ENCODE measurements at places on chromosomes 11 and 22.

- peak; percentile 24 for DNase-seq
These were observed 7.5 kb upstream of the WBP2NL start for GRCh38 chr22:41991111-41991510.

DNA sequence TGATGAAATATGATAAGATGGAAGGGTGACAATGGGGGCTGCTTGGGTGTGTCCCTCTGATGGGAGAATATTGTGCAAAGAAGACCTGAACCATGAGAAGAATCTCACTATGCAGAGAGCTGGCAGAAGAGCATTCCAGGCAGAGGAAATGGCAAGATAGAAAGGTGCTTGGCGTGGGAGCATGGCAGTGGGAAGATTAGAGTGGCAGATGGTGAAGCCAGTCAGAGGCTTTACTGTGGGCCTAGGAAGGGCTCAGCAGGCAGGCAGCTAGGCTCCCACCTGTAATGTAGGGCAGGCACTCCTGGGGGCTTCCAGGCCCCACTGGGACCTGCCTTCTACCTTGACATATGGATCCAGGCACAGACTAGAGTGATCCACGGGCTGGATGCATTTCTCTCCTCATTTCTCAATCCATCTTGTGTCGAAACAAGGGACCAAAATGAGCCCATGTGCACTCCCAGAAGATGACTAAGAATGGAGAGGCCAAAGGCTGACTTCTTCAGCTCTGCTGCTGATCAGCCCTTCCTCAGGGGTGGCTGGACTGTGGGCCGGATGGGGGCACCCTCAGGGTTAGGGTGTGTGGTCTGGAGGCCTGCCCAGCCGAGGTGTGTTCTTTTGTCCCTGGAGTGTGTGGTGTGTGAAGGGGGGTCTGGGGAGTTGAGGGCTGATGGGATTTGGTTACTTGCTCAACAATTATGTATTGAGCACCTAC lies 88.3 kb downstream of the TSPAN18 start:
- DNase-seq = no peak

DNA sequence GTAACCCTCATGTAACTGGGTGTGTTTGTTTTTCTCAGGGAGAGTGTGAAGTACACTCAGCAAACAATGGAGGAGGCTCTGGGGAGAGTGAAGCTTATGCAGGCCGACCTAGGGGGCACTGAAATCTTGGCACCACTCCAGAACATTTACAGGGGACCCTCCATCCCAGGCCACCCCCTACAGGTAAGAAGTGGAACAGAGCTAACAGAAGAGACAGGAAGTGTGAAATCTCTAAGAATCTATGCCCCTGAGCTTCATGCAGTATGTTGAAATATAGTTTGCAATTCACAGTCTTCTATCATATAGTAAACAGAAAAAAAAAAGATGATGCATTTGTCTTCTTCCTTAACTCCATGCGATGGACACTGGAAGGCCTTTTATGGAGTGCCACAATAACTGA lies 8.4 kb downstream of the VWA5A start:
- DNase-seq = peak; percentile 57

GRCh38 chr22:29734406-29734805 lies 14.6 kb downstream of the CABP7 start:
- no peak for DNase-seq

DNA sequence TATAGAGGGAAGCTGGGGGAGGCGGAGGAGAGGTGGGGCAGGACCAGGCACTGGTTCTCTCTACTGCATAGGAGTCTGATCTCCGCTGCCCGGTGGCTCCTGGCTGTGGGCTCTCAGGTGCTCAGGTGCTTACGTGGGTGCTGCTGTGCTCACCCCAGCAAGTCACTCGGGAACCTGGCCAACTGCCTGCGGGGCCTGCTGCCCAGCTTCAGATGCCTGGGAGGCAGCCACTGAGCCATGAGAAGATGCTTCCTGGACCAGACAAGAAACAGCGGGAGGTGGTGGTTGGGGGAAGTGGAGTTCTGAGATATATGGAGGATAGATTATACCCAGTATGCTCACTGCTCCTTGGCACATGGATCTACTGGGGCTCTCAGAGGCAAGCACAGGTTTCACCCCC lies 1303.4 kb downstream of the TBC1D22A start:
- no peak for DNase-seq

DNA sequence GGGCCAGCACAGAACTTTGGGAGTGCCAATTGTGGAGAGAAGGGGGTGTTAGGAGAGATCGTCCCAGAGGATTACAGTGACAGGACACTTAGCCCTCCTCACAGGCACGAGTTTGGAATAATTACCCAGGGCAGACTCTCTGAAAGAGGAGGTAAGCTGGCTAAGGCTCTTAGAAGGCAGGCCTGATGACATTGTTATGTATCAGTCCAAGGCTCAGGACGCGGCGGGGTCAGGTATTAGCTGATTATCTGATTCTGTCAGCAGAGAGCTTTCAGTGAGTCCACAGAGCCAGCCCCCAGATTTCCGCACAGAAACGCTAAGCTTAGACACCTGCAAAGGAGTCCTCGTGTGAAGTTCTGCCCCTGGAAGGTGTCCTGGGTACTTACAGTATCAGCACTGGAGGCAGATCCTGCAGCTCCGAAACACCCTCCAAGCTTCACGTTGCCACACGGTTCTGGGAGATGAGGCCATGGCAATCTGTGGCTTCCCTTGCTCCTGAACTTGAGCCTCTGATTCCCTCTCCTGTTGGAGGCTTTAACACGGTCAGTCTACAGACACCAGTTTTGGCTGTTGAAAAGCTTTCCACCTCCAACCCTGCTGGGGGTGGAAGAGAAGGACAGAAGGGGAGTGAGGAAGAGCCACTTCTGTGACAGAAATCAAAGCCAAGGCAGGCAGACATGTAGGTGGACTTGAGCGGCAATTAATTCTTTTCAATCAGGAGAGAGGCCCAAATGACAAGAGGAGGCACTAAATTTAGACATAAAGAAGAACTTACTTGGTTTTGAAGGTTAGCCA lies 123.6 kb upstream of the CADM1 start:
- DNase-seq = no peak

GRCh38 chr11:1121331-1121812 lies 36.4 kb upstream of the MUC5AC start:
- peak; percentile 22 for DNase-seq

GRCh38 chr22:35070451-35071093 lies 4.6 kb downstream of the ISX start:
- DNase-seq = no peak

DNA sequence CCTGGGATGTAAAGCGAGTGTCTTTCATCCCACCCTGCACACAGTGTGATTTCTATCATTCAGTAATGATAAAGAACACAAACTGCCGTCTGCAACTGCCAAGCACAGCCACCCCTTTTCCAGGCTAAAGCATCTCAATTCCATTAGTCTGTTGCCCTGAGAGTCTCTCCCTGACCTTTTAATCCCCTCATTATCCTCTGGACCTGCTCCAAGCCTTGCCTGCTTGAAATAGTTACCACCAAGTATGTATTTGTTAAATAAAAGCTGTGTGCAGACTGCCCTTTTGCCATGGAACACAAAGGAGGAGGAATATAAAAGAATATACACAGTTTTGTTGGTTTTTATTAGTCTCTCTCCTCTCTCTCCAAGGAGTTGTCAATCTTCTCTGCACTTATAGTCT lies 13.0 kb downstream of the GRAP2 start:
- DNase-seq = no peak

- no peak for DNase-seq
These were observed 77.6 kb downstream of the MPPED2 start for GRCh38 chr11:30508594-30508993.

- DNase-seq = no peak
These were observed 89.9 kb downstream of the PPP6R3 start for GRCh38 chr11:68550485-68550817.

- no peak for DNase-seq
These were observed 1862.9 kb upstream of the RAG2 start for GRCh38 chr11:38460896-38461295.

DNA sequence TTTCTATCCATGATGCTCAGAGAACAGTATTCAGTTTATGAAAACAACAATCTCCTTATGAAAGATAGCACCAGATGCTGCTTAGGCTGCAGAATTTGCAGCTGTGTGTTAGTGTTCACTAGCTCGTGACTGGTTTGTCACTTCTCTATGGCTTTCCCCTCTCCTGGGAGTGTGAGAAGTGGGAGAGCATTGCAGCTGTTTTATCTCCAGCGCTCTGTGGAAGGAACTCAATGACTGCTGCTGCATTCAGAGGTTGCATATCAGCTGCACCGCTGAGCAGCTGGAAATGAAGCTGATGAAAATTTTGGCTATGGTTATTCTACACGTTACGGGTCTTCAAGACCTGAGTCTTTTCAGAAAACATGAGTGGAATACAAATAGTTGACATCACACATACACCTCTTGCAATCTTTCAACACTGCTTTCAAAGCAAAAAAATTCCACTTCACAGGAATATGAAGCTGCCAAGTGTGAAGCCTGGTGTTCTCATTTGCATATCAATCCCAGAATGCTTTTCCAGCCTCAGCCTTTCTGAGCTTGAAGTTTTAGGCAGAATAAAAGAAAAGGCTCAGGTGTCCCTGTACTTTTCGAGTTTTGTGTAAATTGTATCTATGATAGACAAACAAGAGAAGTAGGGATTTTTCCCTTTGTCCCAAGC lies 149.3 kb upstream of the DDI1 start:
- no peak for DNase-seq

DNA sequence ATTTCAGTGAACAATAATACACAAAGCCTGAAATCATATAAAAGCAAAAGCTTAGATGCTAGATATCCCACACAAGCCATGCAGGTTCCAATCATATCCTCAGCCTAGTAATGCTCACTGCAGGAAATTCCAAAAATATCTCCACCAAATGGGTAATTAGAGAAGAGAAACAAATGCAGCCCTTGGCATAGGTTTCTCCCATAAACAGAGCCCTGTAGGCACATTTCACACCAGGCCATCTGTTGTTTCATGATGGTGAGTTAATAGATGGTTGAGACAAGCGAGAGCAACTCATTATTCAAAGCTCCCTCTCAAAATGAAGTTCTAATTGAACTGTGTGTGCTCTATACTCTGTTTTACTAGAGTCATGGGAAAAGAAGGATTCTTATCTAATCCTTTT lies 154.6 kb upstream of the TRPC6 start:
- DNase-seq = no peak

DNA sequence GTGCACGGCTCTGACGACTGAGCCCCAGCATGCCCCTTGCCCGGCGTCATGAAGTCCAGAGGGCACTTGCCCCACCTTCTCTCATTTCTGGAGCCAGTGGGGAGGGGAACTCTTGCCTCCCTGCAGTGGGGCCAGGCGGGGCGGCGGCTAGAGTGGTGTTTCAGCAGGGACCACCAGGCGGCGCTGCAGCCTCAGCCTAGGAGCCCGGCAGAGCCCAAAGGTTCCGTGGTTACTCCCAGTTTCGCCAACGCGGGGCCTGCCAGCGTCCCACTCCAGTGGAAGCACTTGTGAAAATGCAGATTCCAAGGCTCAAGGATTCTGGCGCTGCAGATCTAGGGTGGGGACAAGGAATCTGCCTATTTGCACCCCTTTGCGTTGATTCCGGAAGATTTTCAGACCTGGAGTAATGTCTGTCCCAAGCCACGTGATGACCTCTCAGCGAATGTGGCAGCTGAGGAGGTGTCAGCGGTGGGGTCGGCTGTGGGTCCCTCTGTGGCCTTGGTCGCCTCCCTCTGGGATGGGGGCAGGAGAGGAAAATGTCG lies 55.7 kb downstream of the CD82 start:
- peak; percentile 96 for DNase-seq

DNA sequence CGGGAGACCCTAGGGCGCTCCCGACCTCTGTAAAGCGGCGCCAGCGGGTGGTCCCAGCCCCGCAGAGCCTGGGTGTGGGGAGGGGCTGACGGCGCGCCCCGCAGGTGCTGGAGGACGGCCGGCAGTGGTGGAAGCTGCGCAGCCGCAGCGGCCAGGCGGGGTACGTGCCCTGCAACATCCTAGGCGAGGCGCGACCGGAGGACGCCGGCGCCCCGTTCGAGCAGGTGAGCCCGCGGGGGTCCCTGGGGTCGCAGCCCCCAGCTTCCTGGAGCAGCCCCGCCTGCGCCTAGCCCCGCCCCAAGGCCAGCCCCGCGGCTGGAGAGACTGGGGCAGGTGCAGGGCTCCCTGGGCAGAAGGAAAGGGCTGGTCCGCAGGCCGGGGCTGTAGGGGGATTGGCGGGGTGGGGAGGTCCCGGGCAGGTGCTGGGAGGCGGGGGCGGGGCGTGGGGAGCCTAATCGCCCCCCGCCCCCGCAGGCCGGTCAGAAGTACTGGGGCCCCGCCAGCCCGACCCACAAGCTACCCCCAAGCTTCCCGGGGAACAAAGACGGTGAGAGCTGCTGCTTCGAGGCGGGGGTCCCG lies 19.7 kb downstream of the EPS8L2 start:
- DNase-seq = peak; percentile 75

- DNase-seq = no peak
These were observed 1.4 kb downstream of the TRIM34 start for GRCh38 chr11:5626196-5626595.

DNA sequence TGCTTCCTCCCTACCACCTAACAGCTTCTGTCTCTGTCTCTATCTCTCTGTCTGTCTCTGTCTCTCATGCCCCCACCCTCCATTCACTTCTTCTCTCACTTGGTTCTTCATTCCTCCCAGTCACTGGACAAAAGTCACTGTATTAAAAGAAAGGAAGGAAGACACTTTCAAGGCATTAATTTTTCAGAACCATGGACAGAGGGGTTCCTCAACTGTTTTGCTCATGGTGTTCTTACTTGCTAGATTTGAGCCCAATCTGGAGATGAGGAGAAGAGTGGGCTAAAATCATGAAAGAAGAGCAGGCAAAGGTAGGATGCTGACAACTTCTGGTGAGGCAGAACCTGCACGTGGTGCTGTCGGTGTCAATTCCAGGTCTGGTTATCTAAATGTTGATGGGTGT lies 116.7 kb upstream of the LARGE1 start:
- peak; percentile 40 for DNase-seq

GRCh38 chr11:111983187-111983986 lies 41.8 kb upstream of the DLAT start:
- peak; percentile 92 for DNase-seq

DNA sequence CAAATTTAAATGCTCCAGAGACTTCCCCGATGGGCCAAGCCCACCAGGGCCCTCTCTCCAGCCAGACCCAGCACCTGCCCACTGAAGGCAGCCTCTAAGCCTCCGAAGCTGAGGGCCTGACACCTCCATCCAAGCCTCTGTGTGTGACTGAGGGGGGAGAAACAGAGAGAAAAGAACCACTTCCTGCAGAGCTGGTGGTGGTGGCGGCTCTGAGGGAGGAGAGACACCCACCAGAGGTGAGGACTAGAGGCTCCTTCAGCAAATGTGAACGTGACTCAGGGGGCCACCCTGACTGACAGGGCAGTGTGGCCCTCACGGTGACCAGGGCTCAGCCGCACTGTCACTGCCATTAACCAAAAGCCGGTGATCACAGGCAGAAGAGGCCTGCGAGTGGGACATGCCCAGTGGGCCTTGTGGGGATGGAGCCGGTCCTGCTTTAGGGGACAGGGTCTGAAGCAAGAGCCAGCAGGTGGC lies 31.0 kb upstream of the CD5 start:
- no peak for DNase-seq

GRCh38 chr11:68398995-68399851 lies 61.3 kb upstream of the PPP6R3 start:
- DNase-seq = no peak

GRCh38 chr11:41612415-41612814 lies 153.0 kb upstream of the LRRC4C start:
- no peak for DNase-seq
